Endodermal cell (in vitro differentiated cells): ENCODE measurements at places on chromosomes 2 and 18. TPM values are rescaled to one million over a fixed set of nuclear protein-coding genes. Genes with fewer than 3 reads are reported as not detected.

- no peak for DNase-seq
Measured at GRCh38 chr2:45127321-45127720, 118.1 kb upstream of the SIX2 start.

GRCh38 chr2:157991932-157992331 is 109.7 kb upstream of the UPP2 start:
- no peak for DNase-seq

DNA sequence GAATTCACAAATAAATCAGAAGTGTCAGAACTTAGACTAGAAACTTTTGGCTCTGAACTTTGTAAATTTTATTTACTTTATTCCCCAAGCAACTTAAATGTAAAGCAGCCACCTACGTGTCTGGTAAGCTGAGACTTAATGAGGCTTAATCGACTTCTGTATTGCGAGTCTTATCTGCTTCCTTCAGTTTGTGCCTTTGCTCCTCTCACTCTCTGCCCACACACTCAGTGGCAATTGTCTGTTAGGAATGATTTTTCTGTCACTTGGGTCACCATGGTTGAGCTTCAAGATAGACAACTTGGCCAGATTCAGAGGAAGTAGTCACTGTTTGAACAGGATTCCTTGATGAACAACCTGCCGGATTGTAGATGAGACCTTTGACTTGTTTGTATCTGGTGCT is 691.4 kb upstream of the FSHR start:
- no peak for DNase-seq

LCT gene
- total RNA-seq = 0.11 TPM in 2 replicates

GRCh38 chr2:234289834-234290590 is 206.9 kb downstream of the ARL4C start:
- no peak for DNase-seq

GRCh38 chr2:9261231-9261883 is 54.7 kb downstream of the ASAP2 start:
- no peak for DNase-seq

DNA sequence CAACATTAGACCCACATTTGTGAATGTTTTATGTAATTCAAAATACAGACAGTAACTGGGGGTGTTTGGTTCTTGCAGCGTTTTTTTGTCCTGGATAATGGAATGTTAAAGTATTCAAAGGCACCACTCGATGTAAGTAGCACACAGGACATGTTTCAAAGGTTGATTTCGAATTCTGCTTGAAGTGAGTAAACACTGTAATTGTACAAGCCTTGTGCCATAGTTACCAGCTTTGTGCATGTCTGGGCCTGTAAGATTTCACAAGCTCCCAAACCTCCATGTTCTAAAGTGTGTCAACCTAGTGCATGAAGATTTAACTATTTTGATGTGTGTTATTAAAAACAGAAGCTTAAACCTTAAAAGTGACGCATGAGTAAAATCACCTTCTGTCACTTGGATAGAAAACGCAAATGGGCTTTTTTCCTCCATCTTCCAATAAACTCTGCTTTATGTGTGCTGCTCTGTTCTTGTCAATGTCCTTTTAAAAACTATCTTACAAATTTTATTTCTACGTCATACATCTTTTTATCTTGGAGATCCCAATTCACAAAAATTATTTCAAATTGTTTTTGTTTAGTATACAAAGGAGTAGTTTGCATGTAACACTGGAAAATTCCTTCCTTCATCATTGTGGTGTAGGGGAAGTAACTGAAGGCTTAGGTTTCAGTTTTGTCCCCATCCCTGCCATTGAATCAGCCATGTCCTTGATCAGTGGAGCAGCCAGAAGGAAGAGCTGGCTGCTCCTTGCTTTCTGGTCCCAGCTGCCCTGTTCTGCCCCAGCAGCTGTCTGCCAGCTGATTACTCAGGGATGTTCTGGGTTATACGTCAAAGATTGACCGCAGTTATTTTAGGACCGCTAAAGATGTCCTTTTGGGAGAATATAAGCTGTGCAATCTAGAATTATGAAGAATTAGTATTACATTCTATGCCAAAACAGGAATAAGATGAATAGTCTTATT is 119.2 kb downstream of the PRKRA start:
- no peak for DNase-seq

DNA sequence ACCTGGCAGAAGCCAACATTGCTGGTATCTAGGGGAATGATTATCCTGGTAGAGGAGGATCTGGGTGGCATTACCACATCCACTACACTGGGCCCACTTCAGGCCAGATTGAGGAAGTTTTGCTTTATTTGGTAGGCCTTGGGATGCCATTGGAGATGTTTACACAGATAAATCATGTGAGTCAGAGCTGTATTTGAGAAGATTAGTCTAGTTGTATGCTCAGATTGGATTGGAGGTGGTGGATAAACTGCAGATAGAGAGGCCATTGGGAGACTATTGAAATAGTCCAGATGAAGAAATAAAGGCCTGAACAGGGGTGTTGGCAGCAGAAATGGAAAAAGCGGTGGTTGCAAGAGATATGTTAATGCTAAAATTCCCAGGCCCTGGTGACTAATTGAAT is 81.5 kb downstream of the EFEMP1 start:
- DNase-seq = no peak

PAIP2B gene
- total RNA-seq = 19.8 and 21.2 TPM in 2 replicates

DNA sequence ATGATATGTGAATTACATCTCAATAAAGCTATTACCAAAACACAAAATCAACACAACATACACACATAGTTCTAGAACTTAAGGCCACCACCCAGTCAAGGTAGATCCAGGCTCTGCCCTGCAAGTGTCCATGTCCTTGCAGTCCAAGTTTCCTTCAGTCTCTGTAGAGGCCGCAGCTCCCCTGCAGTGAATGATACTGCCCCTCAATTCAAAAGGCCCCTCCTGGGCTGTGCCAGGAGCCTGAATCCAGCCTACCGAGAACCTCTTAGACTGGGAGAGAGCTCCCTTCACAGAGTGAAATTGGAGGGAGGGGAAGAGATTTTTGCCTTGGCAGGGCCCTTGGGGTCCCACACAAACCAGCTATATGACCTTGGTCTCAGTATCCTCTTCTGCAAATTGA is 42.5 kb upstream of the ATP6V1B1 start:
- DNase-seq = no peak

GRCh38 chr2:9380702-9381628 is 42.4 kb downstream of the ITGB1BP1 start:
- peak; percentile 43 for DNase-seq

ANKRD53 gene
- 0.24 to 1.0 TPM (median 0.97 TPM) in 3 replicates for total RNA-seq

DNA sequence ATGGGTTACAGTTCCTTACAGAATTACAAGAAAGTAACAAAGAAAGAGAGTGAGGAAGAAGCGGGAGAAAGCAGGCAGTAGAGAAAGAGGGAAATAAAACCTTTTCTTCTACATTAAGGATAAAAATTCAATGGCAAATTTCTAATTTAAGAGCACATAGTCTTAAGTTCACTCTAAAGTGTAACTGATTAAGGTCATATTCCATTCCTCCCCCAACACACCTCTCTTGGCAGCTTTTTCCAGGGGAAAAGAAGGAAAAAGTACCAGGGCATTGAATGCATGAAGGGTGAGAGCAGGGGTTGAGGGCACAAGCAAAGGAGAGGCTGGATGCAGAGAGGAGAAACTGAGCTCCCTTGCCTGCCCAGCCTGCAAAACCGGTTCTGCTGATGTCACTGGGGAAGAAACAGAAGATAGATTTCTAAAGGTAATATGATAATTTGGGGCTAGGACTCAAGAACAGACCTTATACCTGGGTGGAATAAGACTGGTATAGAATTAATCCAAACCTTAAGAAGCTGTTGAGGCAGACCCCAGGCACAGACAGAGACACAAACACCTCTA is 4.6 kb downstream of the ACMSD start:
- DNase-seq = no peak

- peak; percentile 89 for DNase-seq
Measured at GRCh38 chr2:146540271-146540932, 1304.4 kb upstream of the ACVR2A start.

DNA sequence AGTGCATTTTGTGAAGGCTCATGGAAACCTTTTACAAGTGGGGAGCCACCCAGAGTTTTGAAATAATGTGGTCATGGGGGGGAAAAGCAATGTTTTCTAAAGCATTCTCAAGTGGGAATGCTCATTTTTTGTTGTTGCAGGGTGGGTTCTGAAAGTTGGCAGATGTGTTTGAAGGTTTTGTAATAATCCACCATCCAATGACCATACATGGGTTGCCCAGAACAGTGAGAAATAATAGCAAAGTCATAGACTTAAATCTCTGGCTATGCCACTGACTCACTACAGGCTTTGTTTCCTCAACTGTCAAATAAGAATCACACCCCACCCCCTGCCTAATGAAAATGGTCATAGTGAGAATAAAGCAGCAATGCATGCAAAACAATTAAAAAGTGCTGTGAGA is 2.9 kb downstream of the DSG3 start:
- no peak for DNase-seq

DNA sequence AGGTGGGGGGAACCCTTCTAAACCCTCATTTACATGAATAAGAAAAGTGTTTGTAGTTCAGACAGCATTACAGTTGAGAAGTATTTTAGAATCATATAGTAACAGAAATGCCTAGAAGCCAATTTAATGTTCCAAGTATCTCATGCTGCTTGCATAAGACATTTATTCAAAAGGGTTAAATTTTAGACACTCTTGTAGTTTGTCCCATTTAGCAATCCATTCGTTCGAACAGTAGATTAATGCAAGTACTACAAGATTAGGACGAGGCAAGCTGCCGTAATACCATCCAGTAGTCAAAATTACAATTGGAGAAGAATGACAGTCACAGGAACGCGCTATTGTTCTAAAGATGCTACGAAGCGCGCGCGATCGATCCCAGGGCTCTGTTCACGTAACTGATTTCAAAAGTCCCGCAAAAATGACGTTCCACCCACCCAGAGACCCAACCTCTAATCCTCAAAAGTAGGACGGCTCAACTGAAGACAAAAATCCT is 1.2 kb downstream of the TMEM237 start:
- no peak for DNase-seq
